ENCODE measurements at places on chromosomes 2 and 18. TPM values are rescaled to one million over a fixed set of nuclear protein-coding genes. Genes with fewer than 3 reads are reported as not detected.

DNA sequence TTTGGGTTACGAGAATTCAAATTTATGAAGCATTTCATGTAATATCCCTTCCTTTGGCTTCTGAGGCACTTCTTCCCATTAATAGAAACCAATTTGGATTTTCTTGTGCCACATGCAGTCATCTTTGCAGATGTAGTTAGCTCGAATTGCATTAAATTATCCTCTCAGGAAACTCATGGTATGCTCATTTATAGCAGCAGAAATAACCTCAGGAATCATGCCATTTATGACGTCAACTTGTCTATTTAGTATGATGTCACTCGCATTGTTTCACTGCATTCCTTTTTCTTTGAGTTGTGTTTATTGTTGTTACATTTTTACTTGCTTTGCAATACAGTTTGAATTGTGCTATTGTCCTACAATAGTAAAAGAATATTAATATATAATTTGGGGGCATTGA is 163.8 kb downstream of the RBM43 start:
- H3K36me3 ChIP-seq, result no peaks in the 10 kb centered on the region
- no peaks in the 10 kb centered on the region for H3K27me3 ChIP-seq
- H3K4me3 ChIP-seq, result no peak overlapping the region
- H3K27ac ChIP-seq, result no peak overlapping the region
- H3K4me1 ChIP-seq, result no peaks in the 10 kb centered on the region

- H3K4me1 ChIP-seq, result no peaks in the 10 kb centered on the region
- H3K27ac ChIP-seq, result no peak overlapping the region
- no peak overlapping the region for H3K4me3 ChIP-seq
- no peaks in the 10 kb centered on the region for H3K36me3 ChIP-seq
- no peaks in the 10 kb centered on the region for H3K27me3 ChIP-seq
Observed at GRCh38 chr2:223262946-223263345, 211.0 kb downstream of the KCNE4 start.

Gene IGFBP2
- 189 TPM for total RNA-seq

Gene E2F6
- 8.3 TPM for total RNA-seq

- no peak overlapping the region for H3K4me3 ChIP-seq
- H3K36me3 ChIP-seq, result no peaks in the 10 kb centered on the region
- H3K4me1 ChIP-seq, result peaks cover 11% of the 10 kb centered on the region
- no peak for DNase-seq
- H3K27ac ChIP-seq, result no peak overlapping the region
Observed at GRCh38 chr18:3468833-3469232, 18.9 kb downstream of the TGIF1 start.

Gene PRSS56
- total RNA-seq, result 0.19 TPM

GRCh38 chr2:137249463-137250130 is 484.3 kb downstream of the THSD7B start:
- no peaks in the 10 kb centered on the region for H3K27me3 ChIP-seq
- H3K36me3 ChIP-seq, result no peaks in the 10 kb centered on the region
- no peak for DNase-seq
- no peak overlapping the region for H3K4me3 ChIP-seq

DNA sequence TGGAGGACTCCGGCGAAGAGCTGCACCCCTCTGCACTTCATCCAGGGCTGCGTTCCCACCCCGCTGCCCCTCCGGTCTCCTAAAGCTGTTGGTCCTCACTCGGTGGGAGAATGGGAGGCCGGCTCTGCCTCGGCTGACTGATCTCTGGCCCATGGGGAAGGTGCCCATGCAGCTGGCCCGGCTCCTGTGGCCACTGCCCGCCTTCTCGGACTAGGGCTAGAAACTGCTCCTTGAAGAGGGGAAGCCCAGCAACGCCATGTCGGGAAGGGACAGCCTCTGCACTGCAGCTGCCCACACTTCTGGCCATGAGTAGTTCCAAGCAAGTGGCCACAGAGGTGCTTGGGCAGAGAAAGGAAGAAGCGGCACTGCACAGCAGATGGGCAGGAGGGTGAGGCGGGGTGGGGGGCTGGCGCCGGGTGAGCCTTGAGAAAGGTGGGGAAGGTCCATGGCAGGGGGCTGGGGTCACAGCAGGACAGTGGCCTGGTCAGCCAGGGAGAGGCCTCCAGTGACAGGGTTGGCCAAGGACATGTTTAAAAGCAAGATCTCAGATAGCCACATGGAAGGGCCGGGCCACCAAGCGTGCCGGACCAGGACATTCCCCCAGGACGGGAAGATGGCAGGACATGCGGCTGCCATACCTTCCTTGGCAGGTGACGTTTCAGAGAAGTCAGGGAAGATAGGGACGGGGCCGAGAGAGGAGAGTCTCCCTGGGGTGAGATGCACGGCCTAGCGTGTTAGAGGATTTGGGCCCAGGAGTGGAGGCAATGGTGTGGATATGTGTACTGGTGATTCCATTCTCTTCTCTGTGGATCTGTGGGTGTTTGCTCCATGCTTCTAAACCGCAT is 158.8 kb upstream of the HDAC4 start:
- H3K27me3 ChIP-seq, result no peaks in the 10 kb centered on the region
- no peak overlapping the region for H3K27ac ChIP-seq
- DNase-seq, result no peak

GRCh38 chr2:143545949-143546255 is 416.7 kb downstream of the ARHGAP15 start:
- no peak overlapping the region for H3K27ac ChIP-seq
- H3K27me3 ChIP-seq, result no peaks in the 10 kb centered on the region

GRCh38 chr2:209624192-209624938 is 147.3 kb upstream of the UNC80 start:
- H3K27me3 ChIP-seq, result no peaks in the 10 kb centered on the region
- H3K27ac ChIP-seq, result no peak overlapping the region
- H3K4me1 ChIP-seq, result no peaks in the 10 kb centered on the region
- H3K4me3 ChIP-seq, result no peak overlapping the region
- no peaks in the 10 kb centered on the region for H3K36me3 ChIP-seq

Gene PRKRA
- 35.3 TPM for total RNA-seq

DNA sequence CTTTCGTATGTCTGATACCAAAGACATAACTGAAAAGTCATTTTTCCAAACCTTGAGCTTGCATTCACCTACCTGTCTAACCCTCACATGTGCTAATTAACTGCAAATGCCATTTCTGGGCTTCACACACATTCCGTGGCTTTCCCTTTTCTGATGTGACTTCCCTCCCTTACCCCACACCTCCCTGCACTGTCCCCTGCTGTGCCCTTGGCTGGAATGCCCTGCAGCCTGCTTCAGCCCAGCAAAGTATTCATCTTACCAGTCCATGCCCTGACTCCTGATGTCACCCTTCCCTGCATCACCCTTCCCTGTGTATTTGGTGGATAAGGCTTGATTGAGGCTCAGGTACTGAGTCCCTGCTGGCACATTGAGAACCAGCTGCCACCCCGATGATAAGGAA is 12.2 kb downstream of the RETSAT start:
- no peaks in the 10 kb centered on the region for H3K27me3 ChIP-seq
- peaks cover 16% of the 10 kb centered on the region for H3K36me3 ChIP-seq
- DNase-seq, result no peak

Gene ABCB11
- total RNA-seq, result 0.05 TPM

DNA sequence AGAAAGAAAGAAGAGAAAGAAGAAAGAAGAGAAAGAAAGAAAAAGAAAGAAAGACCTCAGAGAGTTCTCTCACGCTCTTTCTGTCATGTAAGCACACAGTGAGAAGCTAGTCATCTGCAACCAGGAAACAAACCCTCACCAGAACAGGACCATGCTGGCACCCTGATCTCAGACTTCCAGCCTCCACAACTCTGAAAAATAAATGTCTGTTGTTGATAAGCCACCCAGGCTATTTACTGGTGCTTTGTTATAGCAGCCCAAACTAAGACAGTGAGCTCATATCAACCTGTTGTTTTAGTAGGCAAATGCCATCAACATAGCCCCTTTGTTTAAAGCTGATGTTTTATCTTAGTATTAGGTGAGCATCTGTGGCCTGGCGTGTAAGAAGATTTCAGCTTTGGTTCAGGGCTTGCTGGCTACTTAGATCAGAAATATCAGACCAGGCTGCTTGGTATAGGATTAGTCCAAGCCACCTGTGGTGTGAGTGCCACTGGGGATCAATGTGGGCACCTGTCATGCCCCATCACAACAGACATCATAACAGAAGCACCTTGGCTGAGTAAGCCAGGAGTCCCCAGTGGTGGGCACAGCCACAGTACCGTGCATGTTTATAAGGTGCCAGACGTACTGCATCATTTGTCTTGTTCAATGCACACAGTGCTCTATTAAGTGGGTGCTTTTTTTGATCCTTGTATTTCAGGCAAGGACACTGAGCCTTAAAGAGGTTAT is 94.4 kb downstream of the LBH start:
- peaks cover 26% of the 10 kb centered on the region for H3K4me1 ChIP-seq
- no peak overlapping the region for H3K27ac ChIP-seq
- H3K27me3 ChIP-seq, result no peaks in the 10 kb centered on the region
- no peak overlapping the region for H3K4me3 ChIP-seq
- DNase-seq, result no peak
- no peaks in the 10 kb centered on the region for H3K36me3 ChIP-seq

DNA sequence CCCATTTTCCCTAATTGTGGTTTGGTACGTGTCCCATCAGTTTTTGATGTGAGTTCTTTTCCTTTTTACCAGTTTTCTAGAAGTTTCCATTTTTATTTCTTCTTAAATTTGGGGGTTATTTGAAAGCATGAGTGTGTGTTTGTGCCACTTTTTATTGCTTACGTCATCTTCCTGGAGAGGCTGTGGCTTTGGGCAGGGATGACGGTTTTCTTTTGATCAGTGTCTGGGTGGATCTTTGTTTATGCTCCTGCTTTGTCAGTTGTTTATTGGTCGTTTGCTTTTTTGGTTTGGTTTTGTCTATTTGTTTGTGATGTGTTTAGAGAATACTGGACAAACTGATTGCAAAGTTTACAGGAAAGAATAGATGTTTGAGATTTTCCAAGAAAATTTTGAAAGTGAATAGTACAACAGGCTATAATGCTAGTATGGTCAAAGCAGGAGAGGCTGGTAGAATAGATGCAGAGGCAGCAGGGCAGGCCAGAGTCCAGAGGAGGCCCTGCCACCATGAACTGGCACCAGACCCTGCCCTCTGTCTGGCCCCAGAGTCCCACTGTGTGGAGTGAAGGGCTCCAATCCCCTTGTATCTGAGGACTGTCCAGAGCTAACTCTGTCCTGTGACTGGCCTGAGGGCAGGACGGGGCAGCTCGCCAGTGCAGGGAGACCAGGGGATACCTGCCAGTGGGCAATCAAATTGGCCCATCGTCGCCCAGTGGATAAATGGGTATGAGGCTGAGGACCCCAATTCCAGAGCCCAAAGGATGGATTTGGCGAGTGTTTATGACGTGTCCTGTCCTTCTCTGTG is 23.4 kb upstream of the SNED1 start:
- H3K36me3 ChIP-seq, result no peaks in the 10 kb centered on the region
- no peak for DNase-seq
- H3K27me3 ChIP-seq, result no peaks in the 10 kb centered on the region

DNA sequence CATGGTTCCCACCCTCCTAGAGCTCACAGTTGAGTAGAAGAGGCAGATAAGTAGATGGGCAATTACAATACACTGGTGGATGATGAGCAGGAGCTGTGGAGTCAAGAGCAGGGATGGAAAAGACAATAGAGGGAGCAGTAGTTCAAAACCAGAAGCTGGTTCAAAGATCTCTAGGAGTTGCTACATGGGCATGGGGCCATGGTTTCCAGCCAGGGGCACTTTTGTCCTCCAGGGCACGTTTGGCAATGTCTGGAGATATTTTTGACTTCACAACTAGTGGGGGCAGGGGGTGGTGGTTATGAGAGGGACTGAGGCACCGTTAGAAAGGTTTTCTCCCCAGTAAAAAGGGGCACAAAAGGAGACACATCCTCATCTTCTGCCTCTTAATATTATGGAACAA is 236.0 kb downstream of the DYSF start:
- no peak overlapping the region for H3K27ac ChIP-seq
- no peak overlapping the region for H3K4me3 ChIP-seq
- no peaks in the 10 kb centered on the region for H3K4me1 ChIP-seq
- no peak for DNase-seq

- no peak overlapping the region for H3K4me3 ChIP-seq
- H3K27ac ChIP-seq, result no peak overlapping the region
- no peaks in the 10 kb centered on the region for H3K4me1 ChIP-seq
Observed at GRCh38 chr2:164363646-164364045, 257.6 kb downstream of the GRB14 start.

Gene LINC00305
- 0.05 TPM for total RNA-seq

DNA sequence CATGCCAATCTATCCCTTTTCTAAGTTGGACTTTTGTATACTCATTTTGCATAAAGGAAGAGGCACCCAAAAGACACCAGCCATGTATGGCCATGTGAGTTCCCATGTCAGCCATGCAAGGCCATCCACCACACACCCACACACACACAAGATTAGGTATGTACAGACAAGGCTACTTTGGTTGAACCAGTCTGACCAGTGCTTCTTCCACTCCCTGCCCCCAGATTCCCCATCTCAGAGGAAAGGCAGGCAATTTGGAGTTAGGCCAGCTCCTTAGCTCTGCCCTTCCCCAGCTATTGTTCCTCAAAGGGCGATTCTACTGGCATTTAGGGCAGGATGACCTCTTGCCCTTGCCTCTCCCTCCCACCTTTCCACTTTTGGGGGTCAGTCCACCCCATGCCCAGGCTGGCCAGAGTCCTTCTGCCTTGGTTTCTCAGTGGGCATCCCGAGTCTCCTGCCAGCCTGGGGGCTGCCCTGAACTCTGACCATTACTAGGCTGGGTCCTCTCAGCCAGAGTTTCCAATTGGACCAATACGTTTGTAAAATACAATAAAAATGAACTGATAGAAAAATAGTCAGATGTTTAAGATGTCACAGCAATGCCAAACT is 101.1 kb downstream of the ZBTB7C start:
- H3K36me3 ChIP-seq, result no peaks in the 10 kb centered on the region
- no peaks in the 10 kb centered on the region for H3K4me1 ChIP-seq
- no peak overlapping the region for H3K27ac ChIP-seq
- H3K4me3 ChIP-seq, result no peak overlapping the region
- no peak for DNase-seq

DNA sequence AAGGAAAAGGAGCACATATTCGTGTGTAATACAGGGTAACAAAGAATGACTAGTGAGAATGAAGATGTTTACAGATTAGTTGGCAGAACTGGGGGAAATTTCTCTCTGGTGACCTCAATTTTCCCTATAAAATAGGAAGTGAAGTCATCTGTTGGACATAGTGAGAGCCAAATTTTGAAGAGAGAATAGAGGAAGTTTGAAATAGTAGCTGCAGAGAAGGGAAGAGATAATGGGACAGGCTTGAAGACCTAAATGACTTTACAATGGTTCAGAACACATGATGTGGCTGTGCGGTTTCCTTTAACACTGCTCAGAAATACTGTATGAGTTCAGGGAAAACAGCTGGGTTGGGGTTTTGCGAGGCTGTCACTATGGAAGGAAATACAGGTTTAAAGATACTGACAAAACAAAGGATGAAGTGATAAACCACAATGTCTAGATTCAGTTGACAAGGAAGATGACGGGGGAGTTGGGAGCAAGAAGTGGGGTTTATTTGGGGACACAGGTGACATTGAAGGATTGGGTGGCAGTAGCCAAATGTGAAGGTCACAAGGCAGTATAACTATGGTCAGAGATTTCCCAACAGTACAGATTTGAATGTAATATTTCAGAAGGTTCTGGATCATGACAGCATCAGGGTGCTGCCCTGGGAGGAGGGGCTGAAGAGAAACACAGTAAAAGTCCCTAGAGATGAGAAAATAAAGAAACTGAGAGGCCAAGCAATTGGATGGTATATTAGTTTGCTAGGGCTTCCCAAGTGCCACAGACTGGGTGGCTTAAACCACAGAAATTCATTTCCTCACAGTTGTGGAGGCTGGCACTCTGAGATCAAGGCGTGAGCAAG is 82.6 kb upstream of the TANK start:
- DNase-seq, result no peak
- no peaks in the 10 kb centered on the region for H3K27me3 ChIP-seq
- H3K27ac ChIP-seq, result peak overlapping the region; percentile 79
- H3K4me3 ChIP-seq, result no peak overlapping the region

GRCh38 chr2:120528051-120528692 is 182.2 kb downstream of the INHBB start:
- no peak overlapping the region for H3K4me3 ChIP-seq
- H3K27ac ChIP-seq, result no peak overlapping the region
- H3K36me3 ChIP-seq, result no peaks in the 10 kb centered on the region
- H3K27me3 ChIP-seq, result peaks cover 30% of the 10 kb centered on the region
- no peak for DNase-seq
- H3K4me1 ChIP-seq, result no peaks in the 10 kb centered on the region

All from thymus (tissue), 14 donors.